Left lung (tissue), 14 donors: ENCODE measurements at places on chromosomes 1 and 21. TPM values are rescaled to one million over a fixed set of nuclear protein-coding genes. Genes with fewer than 3 reads are reported as not detected.

DNA sequence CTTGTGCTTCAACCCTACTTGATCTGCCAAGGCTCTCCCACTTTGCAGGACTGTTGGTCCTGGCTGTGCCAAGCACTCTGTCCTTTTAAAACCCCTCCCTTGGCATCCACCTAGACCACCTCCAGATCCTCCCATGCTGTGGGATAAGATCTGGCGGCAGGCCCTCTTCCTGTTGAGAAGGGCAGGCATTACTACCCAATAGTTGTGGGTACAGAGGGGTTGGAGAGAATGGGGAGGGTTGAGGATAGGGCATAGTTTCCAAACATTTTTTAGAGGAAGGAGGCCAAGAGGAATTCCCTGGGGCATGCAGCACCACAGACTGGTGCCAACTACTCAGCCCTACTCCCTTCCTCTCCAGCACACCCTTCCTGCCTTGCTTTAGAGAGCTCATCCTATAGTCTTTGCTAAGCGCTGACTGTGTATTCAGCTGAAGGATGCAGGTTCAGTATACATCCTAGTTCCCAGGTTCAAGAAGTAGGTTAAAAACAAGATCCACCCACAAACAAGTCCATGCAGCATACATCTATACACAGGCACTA is 70.7 kb downstream of the TRABD2B start:
- DNase-seq = no peak
- H3K4me3 ChIP-seq = no peak overlapping the region
- no peaks in the 10 kb centered on the region for H3K4me1 ChIP-seq
- no peaks in the 10 kb centered on the region for H3K27me3 ChIP-seq
- H3K27ac ChIP-seq = no peak overlapping the region

- H3K36me3 ChIP-seq = peaks cover 10% of the 10 kb centered on the region
- DNase-seq = no peak
- H3K27me3 ChIP-seq = no peaks in the 10 kb centered on the region
- no peaks in the 10 kb centered on the region for H3K4me1 ChIP-seq
- H3K27ac ChIP-seq = no peak overlapping the region
These were observed 95.2 kb downstream of the COQ8A start for GRCh38 chr1:227035316-227035715.

DNA sequence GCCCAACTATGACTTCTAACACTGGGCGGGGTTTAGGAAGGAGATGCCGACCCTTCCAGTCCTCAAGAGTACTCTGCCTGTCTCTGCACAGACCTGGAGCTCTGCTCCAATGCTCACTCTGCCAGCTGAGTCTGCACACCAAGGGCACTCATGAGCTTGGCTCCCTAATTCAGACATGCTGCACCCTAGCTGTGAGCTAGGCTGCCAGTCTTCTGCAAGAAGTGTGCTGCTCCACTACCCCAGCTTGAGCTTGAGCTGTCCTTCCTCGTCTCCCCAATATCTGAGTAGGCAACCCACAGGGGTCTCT is 13.2 kb downstream of the TP53BP2 start:
- no peaks in the 10 kb centered on the region for H3K36me3 ChIP-seq
- peak overlapping the region; percentile 86 for H3K27ac ChIP-seq
- H3K4me3 ChIP-seq = no peak overlapping the region
- no peaks in the 10 kb centered on the region for H3K27me3 ChIP-seq

DNA sequence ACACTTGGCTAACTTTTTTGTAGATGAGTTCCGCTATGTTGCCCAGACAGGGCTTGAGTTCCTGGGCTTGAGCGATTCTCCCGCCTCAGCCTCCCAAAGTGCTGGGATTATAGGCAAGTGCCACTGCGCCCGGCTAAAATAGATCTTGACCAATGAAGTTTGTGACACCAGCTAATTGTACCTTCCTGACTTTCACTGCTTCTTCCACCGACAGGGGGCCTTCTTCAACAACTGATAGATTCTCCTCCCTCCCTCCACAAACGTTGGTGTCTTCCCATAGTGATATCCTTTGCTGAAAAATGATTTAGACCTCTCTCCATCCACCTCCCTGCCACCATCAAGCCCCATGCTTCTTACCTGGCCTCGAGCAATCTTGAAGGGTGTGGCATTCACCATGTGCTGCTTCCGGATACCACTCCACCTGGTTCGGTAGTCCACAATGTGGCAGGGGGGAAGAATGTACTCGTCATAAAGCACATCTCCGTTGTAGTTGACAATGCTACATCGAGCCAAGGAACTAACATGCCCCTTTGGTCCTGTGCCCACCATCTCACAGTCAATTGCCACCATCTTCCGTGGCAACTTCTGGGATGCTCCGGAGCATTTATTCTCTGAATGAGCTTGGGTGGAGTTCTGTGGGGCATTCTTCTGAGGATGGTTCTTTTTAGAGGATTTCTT is 1.6 kb upstream of the METTL25B start:
- no peaks in the 10 kb centered on the region for H3K27me3 ChIP-seq
- peaks cover 56% of the 10 kb centered on the region for H3K4me1 ChIP-seq
- peaks cover 5% of the 10 kb centered on the region for H3K36me3 ChIP-seq
- DNase-seq = no peak

GRCh38 chr1:118556936-118557335 is 371.9 kb upstream of the SPAG17 start:
- DNase-seq = no peak
- H3K36me3 ChIP-seq = no peaks in the 10 kb centered on the region
- no peaks in the 10 kb centered on the region for H3K4me1 ChIP-seq
- H3K27ac ChIP-seq = no peak overlapping the region
- no peaks in the 10 kb centered on the region for H3K27me3 ChIP-seq
- no peak overlapping the region for H3K4me3 ChIP-seq

- no peaks in the 10 kb centered on the region for H3K27me3 ChIP-seq
- H3K4me3 ChIP-seq = no peak overlapping the region
- no peak for DNase-seq
- no peak overlapping the region for H3K27ac ChIP-seq
These were observed 141.9 kb upstream of the TMEM51 start for GRCh38 chr1:15011661-15012060.

DNA sequence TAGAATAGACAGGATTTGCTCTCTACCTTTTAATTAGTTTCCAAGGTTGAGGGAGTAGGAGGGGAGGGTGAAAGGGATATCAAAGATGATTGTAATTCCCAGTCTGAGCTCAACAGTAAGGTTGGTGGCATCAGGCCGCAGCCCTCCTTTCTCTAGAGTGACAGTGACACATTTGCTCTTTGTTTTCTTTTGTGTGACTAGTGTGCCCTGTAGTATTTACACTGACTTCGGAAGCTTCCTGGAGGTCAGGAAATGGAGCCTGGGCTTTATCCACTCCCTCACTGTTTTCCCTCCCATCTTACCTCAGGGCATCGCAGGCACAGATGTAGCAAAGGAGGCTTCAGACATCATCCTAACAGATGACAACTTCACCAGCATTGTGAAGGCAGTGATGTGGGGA is 44.7 kb upstream of the LAX1 start:
- no peak overlapping the region for H3K27ac ChIP-seq
- H3K4me3 ChIP-seq = no peak overlapping the region
- DNase-seq = no peak
- no peaks in the 10 kb centered on the region for H3K27me3 ChIP-seq
- H3K36me3 ChIP-seq = no peaks in the 10 kb centered on the region
- H3K4me1 ChIP-seq = no peaks in the 10 kb centered on the region

DNA sequence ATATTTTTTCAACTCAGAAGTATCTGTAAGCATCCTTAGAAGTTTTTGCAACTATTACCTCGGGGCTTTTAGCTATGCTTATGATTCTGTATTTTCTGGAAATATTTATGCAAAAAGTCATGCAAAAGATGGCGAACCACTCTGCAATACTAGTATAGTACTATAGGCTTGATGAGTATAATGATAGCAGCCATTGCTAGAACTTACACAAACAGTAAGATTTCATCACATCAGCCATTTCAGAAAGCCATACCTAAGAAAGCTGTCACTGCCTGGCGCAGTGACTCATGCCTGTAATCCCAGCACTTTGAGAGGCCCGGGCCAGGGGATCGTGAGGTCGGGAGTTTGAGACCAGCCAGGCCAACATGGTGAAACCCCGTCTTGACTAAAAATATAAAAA is 227.1 kb downstream of the LRRC7 start:
- DNase-seq = no peak
- H3K27me3 ChIP-seq = no peaks in the 10 kb centered on the region
- H3K36me3 ChIP-seq = no peaks in the 10 kb centered on the region

DNA sequence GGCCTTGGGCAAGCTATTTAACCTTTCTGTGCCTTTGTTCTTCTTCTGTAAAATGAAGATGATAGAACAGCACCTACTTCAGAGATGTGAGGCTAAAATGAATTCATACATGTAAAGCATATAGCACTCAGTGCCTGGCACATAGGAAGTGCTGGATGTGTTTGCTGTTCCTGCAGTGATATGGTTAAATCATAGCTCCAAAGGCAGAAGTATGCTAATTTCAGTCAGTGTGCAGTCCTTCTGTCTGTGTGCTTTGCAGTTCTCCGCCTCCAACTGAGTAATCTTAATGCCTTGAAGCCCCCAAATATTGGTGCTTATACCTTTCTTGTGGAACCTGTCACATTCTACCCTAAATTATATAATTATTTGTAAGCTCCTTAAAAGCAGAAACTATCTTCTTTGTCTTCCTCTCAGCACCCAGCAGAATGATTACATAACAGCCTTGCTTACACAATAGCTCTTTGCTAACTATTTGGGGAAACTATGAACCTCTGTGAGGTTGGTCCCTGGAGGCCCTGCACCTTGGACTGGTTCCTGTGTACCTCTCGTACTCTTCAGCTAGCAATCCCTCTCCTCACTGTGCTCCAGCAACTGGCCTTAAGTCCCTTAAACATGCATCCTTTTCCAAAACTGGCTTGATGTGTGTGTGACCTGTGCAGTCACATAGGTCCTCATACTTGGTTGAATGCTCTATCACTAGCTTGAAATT is 57.0 kb upstream of the CACYBP start:
- peaks cover 36% of the 10 kb centered on the region for H3K4me1 ChIP-seq
- no peak overlapping the region for H3K4me3 ChIP-seq
- peak overlapping the region; percentile 78 for H3K27ac ChIP-seq
- H3K27me3 ChIP-seq = no peaks in the 10 kb centered on the region

DNA sequence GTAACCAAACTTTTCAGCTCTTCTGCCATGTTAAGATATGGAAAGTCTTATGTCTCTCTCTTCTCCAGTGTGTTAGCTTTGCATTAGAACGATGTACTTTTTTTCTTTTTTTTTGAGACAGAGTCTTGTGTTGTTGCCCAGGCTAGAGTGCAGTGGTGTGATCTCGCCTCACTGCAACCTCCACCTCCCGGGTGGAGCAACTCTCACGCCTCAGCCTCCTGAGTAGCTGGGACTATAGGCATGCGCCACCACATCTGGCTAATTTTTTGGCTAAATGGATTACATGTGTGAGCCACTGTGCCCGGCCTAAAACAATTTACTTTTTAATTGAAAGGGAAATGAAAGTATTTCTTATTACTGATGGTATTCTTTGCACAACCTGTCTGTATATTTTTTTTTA is 35.8 kb downstream of the SPEN start:
- H3K4me1 ChIP-seq = peaks cover 26% of the 10 kb centered on the region
- H3K36me3 ChIP-seq = no peaks in the 10 kb centered on the region
- peak overlapping the region; percentile 41 for H3K27ac ChIP-seq
- H3K4me3 ChIP-seq = no peak overlapping the region
- H3K27me3 ChIP-seq = no peaks in the 10 kb centered on the region

- H3K4me3 ChIP-seq = no peak overlapping the region
- H3K36me3 ChIP-seq = no peaks in the 10 kb centered on the region
- no peak for DNase-seq
- no peaks in the 10 kb centered on the region for H3K4me1 ChIP-seq
These were observed 35.3 kb downstream of the GDAP2 start for GRCh38 chr1:117894078-117894477.

DNA sequence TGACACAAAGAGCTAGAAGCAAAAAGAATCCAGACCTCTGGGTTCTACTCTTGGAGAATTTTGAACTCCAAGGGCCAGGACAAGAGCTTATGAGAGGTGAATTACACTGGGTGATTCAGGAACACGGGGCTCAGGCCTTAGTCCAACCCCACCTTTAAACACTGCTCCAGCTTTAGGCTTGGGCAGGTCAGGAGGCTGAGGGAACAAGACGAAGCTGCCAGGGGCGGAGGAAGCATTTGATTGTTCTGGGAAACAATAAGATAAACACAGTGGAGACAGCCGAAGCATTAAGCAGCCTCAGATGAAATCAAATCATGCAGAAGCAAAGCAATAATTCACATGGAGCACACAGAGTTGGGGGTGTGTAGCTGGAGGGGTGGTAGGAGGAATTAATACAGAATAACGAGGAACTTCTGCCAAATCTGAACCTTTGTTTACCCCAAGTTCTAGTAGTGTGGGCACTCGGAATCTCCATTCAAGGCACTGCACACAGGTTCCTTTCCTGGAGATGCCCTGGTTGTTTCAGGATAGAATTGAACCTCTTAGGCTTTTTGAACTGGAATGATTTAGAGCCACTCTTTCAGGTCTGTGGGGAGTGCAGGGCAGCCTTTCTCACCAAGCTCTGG is 93.2 kb downstream of the PLXNA2 start:
- H3K36me3 ChIP-seq = no peaks in the 10 kb centered on the region
- no peak for DNase-seq
- no peaks in the 10 kb centered on the region for H3K27me3 ChIP-seq
- H3K27ac ChIP-seq = no peak overlapping the region
- H3K4me1 ChIP-seq = peaks cover 30% of the 10 kb centered on the region

- H3K4me3 ChIP-seq = no peak overlapping the region
- peaks cover 23% of the 10 kb centered on the region for H3K27me3 ChIP-seq
- H3K36me3 ChIP-seq = no peaks in the 10 kb centered on the region
These were observed 267.8 kb downstream of the GRIK3 start for GRCh38 chr1:36766481-36766880.

- no peaks in the 10 kb centered on the region for H3K4me1 ChIP-seq
- no peak overlapping the region for H3K27ac ChIP-seq
- no peak for DNase-seq
- H3K36me3 ChIP-seq = no peaks in the 10 kb centered on the region
- H3K4me3 ChIP-seq = no peak overlapping the region
These were observed 402.1 kb downstream of the SETD4 start for GRCh38 chr21:35658242-35658641.

GRCh38 chr21:33127154-33127867 is 57.4 kb downstream of the OLIG1 start:
- H3K27ac ChIP-seq = no peak overlapping the region
- H3K27me3 ChIP-seq = no peaks in the 10 kb centered on the region
- H3K4me3 ChIP-seq = no peak overlapping the region
- DNase-seq = peak; percentile 78
- H3K4me1 ChIP-seq = peaks cover 8% of the 10 kb centered on the region
- H3K36me3 ChIP-seq = no peaks in the 10 kb centered on the region

- no peak for DNase-seq
- no peaks in the 10 kb centered on the region for H3K36me3 ChIP-seq
- no peak overlapping the region for H3K27ac ChIP-seq
- no peak overlapping the region for H3K4me3 ChIP-seq
These were observed 43.2 kb downstream of the HLCS start for GRCh38 chr21:36923270-36923669.

The KCNE2 gene
- total RNA-seq = not detected

The NVL gene
- total RNA-seq = 25.0 TPM

The ANKRD13C gene
- total RNA-seq = 19.1 TPM

The LRRC39 gene
- 0.35 TPM for total RNA-seq

The TRIM46 gene
- total RNA-seq = 0.73 TPM

The ATP1B1 gene
- 288 TPM for total RNA-seq

The PKP1 gene
- total RNA-seq = 2.8 TPM

The PAQR6 gene
- 1.4 TPM for total RNA-seq

The LIX1L gene
- total RNA-seq = 32.0 TPM

The CLCNKA gene
- total RNA-seq = 0.39 TPM
